Left lung (tissue), 14 donors: ENCODE measurements at places on chromosomes 2 and 18. TPM values are rescaled to one million over a fixed set of nuclear protein-coding genes. Genes with fewer than 3 reads are reported as not detected.

GRCh38 chr2:11567631-11568031 lies 33.8 kb downstream of the GREB1 start:
- no peak overlapping the region for H3K27ac ChIP-seq
- no peak overlapping the region for H3K4me3 ChIP-seq
- H3K36me3 ChIP-seq, result no peaks in the 10 kb centered on the region
- H3K4me1 ChIP-seq, result no peaks in the 10 kb centered on the region
- H3K27me3 ChIP-seq, result no peaks in the 10 kb centered on the region

GRCh38 chr18:24136967-24137373 lies 1.9 kb upstream of the CABYR start:
- no peak overlapping the region for H3K27ac ChIP-seq
- H3K27me3 ChIP-seq, result peaks cover 23% of the 10 kb centered on the region
- DNase-seq, result no peak
- no peak overlapping the region for H3K4me3 ChIP-seq

Gene GREB1L
- total RNA-seq, result 0.67 TPM

Gene PLA2R1
- 5.5 TPM for total RNA-seq

Gene ADI1
- 83.8 TPM for total RNA-seq
